Activated CD4-positive, alpha-beta T cell treated with anti-CD3 and anti-CD28 coated beads, Interleukin-2, amount 10 ng/mL, durations not matched to agents 7 days and 5 days (primary cell): ENCODE measurements at places on chromosomes 1 and 21.

GRCh38 chr1:242004751-242005495 is 6.0 kb upstream of the MAP1LC3C start:
- DNase-seq = no peak

DNA sequence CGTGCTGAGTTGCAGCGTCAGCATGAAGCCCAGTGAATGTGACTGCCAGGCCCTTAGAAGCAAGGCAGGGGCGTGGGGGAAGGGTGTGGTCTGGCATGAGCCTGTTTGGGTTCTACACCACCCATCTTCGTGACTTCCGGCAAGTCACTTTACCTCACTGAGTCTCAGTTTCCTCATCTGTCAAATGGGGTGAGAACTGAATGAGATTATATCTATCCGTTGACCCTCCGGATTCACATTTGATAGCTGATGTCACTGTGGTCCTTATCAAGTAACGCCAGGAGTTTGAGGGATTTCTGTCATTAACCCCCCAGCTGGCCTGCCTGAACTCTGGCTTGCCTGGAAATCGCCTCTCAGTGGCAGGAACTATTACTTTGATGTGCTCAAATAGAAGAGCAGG is 15.6 kb downstream of the MRPL37 start:
- no peak for DNase-seq

GRCh38 chr1:38953433-38953860 is 11.8 kb upstream of the RHBDL2 start:
- DNase-seq = no peak

DNA sequence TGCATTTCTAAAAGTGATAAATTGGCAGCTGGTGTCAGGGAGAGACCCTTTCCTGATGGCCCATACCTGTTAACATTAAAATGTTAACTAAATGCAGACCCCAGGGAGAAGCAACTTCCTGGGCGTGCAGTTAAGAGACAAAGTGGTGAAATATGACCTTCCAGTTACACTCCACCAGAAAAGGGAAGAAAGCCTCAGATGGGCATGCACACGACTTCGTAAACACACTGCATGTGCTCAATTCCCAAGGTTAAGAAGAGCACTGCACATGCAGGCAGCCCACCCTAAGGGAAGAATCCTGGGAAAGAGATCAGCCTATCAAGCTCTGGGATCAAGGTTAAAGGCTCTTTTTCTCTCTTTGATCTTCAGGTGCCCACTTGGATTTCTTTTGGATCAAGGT is 9.7 kb upstream of the GBP6 start:
- DNase-seq = no peak

DNA sequence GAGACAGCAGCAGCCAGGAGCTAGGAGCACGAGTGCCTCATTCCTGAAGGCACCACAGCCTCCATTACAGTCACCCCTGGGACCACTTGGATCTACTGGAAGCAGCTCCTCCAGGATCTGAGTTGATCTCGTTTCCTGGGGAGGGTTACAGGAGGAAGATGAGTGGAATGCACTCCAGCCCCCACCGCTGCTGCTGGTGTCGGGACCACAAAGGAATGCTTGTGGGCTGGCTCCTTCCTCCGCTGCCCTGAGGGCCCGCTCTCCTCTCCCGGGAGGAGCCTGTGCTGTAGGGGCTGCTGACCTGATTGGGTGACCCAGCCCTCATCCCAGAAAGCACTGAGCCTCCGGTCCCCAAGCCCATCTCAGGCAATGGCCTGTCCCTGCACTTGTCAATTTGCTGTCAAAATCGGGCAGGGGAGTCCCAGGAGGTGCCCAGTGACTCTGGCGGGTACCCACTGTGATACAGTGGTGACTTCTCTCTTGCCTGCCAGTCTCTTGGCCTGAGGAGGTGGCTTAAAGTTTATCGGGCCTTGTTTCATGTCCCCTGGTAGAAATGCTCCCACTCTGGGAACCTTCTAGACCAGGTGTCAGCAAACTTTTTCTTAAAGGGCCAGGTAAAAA is 23.1 kb downstream of the IL10RB start:
- no peak for DNase-seq

DNA sequence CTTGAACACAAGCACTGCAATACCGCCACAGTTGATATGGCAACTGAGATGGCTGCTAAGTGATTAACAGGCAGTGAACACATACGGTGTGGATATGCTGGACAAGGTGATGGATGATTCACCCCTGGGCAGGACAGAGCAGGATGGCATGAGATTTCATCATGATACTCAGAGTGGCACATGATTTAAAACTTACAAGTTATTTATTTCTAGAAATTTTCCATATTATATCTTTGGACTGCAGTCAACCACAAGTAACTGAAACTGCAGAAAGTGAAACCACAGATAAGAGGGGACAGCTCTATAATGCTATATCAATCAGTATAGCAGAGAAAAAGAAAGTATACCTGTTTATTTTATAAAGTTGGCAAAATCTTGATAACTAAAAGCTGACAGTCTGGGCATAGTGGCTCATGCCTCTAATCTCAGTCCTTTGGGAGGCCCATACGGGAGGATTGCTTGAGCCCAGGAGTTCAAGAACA is 47.9 kb downstream of the PHACTR4 start:
- DNase-seq = peak; percentile 12
